ENCODE measurements at places on chromosomes 2 and 18.

GRCh38 chr18:47978141-47978540, 47.7 kb upstream of the SMAD2 start:
- no peak for DNase-seq

GRCh38 chr2:61268249-61268648, 106.3 kb downstream of the C2orf74 start:
- no peak for DNase-seq

- no peak for DNase-seq
Observed at GRCh38 chr2:42874949-42875801, 82.8 kb upstream of the HAAO start.

GRCh38 chr18:62187543-62188510, 772 bp downstream of the RELCH start:
- peak; percentile 10 for DNase-seq

GRCh38 chr18:60189856-60190255, 182.7 kb downstream of the MC4R start:
- no peak for DNase-seq

- peak; percentile 9 for DNase-seq
Observed at GRCh38 chr2:11669454-11670291, at the start of gene NTSR2. Gene NTSR2 (minus strand): TSS chr2:11670195. CDS start chr2:11670129, 66 bp downstream.

- no peak for DNase-seq
Observed at GRCh38 chr2:204749319-204749718, 204.0 kb downstream of the PARD3B start.

DNA sequence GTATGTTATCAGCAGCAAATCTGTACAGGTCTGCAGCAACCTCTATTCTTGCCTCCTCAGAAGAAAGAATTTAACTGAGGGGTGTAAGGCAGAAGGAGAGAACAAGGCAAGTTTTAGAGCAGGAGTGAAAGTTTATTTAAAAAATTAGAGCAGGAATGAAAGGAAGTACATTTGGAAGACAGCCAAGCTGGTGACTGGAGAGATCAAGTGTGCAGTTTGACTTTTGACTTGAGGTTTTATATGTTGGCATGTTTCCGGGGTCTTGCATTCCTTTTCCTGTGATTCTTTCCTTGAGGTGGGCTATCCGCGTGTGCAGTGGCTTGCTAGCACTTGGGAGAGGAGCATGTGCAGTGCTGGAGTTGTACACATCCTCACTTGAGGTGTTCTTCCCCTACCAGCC, 16.5 kb upstream of the CERS6 start:
- no peak for DNase-seq

DNA sequence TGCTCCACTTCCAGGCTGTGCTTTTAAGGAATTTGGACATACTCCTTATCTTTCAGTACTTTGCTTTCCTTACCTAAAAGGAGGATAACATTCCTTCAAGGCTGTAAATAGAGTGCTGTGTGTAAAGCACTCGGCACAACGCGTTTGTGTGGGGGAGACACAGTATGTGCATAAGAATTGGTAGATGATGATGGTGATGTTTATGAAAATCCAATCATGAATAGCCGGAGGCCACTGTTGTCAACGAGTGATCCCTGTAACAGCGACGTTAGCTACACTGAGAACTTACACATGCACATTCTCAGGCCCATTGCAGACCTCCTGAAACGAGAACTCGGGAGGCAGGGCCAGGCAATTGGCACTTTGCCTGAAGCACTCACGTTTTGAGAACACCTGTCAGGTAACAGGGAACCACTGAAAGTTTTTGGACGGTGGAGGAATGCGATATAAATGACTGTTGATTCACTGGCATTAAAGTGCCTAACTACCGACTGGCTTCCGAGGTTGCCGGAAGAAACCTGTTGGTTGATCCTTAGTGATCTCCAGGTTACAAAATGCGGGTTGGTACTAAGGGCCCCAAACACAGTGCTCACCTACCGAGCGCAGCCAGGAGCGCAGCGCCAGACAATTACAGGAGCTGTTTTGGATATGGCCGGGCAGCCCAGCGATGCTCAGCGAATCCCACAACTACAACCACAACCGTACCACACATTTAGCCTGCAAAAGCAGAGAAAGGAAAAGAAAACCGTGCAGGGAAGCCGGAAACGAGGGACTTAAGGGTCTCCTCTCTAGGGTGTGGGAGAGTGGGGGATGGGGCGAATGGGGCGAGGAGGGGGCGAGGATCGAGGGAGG, 1.0 kb upstream of the MAP4K4 start:
- DNase-seq = no peak

- no peak for DNase-seq
Observed at GRCh38 chr18:26806224-26806623, 59.3 kb downstream of the AQP4 start.

DNA sequence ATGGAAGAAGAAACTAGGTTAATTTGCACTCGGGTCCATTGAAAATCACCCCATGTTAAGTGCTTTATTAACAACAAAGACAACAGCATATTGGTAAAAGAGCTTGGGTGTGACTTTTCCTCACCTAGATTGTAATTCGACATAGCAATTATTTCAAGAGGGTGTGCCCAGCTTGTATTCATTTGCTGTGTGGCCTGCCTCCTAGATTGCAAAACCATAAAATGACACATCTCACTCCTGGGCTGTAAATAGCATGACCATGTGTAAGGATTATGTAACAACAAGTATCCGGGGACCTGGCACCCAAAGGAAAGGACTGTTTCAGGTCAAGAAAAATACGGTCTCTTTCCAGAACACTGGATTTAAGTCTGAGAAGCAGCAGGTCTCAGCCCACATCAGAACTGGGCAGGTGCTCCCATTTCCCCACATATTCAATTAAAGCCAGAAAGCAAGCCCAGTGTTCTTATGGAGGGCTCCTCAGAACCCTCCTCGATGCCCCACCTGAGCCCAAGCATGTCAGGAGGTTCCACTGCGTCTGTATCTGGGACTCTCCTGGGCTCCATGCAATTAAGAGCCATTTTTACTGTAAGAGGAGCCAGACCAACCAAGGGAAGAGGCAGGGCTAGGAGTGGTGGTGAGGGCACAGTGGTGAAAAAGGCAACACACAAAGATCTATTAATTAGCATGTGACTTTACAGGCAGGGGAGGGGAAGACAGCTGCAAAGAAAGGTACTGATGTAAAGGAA, 39.2 kb downstream of the MREG start:
- DNase-seq = no peak
